ENCODE measurements at places on chromosomes 13 and 19.
A peak's percentile ranks its signal among the peaks of the same experiment; 100 is the strongest.

DNA sequence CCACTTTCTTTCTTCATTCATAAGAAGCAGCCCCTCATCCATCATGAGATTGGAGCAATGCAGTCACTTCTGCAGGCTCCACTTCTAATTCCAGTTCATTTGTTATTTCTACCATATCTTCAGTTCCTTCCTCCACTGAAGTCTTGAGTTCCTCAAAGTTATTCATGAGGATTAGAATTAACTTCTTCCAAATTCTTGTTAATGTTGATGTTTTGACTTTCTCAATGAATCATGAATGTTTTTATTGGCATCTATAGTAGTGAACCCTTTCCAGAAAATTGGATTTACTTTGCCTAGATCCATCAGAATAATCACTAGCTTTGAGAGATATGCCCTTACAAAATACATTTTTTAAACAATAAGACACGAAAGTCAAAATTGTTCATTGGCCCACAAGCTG lies 2567.7 kb upstream of the PCDH20 start:
- DNase-seq: no peak

DNA sequence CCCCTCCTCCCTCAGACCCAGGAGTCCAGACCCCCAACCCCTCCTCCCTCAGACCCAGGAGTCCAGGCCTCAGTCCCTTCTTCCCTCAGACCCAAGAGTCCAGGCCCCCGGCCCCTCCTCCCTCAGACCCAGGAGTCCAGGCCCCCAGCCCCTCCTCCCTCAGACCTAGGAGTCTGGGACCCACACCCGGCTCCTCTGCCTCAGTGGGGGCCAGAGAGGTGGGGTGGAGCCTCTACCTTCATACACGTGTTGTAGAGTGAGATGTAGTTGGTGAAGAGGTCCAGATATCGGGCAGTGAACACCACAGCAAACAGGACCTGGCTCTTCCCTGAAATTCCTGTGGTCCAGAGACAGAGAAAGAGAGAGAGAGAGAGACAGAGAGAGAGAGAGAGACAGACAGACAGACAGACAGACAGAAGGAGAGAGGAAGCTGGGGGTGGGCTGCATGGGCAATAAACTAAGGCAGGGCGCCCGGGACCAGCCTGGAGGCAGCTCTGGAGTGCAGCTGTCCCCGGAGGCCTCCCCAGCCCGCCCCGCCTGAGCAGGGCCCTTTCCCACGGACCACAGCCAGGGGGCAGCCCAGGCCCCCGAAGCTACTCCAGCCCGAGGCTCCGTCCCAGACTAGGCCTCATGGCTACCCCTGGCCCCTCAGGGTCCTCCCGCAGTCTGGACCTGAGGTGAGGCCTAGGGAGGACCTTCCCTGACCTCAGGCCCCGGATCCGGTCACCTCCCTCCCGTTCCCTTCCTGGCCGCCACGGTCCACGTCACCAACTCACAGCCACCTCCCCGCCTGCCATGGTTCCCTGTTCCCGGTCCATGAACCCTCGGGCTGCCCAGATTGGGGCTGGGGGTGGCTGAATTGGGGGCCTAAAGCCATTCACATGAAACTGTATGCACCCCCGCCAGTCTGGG lies 907 bp downstream of the KDELR1 start:
- peak; percentile 74 for DNase-seq

GRCh38 chr13:33616130-33616529 lies 201.8 kb upstream of the RFC3 start:
- DNase-seq: no peak

- DNase-seq: no peak
Observed at GRCh38 chr19:46901701-46902401, 41.1 kb downstream of the ARHGAP35 start.

DNA sequence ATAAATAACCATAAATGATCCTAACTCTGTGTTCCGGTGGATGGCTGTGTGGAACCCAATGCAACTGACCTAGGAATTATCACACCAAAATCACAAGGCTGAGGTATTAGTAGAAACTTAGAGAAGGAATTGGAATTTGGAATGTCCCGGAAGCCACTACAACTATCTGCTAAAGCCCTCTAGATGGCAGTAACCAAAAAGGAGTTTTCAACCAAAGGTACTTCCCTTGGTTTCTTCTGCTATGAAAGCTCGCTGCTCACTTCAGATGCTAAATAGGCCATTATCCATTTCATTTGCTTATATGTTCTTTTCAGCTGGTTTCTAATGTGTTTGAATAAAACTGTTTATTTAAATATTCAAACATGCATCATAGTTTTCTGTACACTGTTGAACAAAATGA lies 1589.1 kb upstream of the SPRY2 start:
- no peak for DNase-seq

GRCh38 chr13:108609353-108609752 lies 20.1 kb upstream of the MYO16 start:
- no peak for DNase-seq

DNA sequence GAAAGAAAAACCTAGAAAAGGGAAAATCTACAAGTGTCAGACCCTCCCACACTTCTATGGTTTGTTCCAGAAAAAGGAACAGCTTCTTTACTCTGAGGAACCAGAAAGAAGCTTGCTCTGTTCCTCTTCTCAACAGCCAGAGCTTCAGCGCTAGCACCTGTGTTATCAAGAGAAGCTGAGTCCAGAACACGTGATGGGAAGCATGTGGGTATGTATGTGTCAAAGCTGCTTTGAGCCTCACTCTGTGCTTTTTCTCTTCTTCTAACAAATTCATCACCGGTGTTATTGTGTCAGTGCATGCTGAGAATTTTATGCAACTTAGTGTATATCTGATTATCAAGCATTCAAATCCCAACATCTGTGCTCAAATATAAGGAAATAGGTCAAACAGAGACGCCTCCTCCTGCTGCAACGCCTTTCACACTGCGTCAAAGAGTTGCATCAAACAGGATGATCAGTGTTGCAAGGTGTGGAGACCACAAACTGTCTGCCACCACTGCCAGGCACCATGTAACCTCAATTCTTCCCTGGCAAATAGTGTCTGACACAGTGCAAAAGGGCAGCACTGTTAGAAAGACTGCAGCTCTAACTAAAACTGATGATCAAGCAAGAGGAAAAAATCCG lies 83.9 kb downstream of the LRRC63 start:
- DNase-seq: peak; percentile 14

DNA sequence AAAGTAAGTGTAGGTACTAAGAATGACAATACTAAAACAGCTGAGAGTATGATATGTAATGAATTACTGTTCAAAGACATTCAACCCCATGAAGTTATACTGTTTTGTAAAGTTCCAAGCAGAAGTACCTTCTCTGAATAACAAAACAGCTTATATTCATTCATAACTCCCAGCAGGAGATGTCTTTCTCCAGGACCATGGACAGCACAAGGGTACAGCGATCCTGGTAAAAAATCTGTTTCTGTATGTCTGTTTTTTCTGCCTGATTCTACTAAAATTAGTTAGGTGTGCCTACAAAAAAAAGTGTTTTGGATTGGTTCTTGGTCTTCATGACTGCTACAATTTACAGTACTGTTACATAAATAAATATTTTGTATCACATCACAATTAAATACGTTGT lies 172.5 kb upstream of the SLITRK5 start:
- DNase-seq: no peak

GRCh38 chr19:47479701-47480503 lies 4.1 kb downstream of the KPTN start:
- DNase-seq: no peak

- DNase-seq: no peak
Observed at GRCh38 chr19:290372-291005, 714 bp downstream of the PLPP2 start.

DNA sequence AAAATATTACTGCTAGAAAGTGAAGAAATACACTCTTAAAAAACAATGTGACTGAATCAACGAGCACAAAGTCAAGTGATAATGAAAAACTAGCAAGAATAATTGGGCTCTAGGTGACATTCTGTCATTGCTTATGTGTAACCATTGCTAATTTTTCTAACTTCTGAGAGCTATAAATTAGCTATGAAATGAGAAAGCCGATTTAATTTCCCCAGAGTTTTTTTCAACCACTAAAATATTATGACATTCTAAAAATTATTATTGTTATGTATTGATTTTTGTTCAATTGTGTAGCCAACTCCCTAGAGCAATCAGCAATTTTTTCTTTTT lies 458.6 kb upstream of the ATXN8OS start:
- no peak for DNase-seq

DNA sequence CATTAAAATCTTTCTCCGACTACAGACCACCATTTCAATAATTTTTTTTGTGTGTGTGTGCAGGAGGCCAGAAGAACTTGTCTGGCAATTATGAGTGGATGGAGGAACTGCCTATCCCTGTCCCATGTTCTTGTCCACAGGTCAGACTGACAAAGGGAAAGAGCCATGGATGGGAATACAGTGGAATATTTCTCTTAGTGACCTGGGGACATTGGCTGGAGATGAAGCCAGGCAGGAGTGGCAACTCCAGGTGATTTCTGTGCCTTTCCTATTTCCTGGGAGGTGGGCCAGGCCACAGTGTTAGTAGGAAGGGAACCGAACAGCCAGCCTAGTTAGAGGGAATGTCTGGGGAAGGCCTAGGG lies 3.7 kb downstream of the PSG9 start:
- DNase-seq: no peak

DNA sequence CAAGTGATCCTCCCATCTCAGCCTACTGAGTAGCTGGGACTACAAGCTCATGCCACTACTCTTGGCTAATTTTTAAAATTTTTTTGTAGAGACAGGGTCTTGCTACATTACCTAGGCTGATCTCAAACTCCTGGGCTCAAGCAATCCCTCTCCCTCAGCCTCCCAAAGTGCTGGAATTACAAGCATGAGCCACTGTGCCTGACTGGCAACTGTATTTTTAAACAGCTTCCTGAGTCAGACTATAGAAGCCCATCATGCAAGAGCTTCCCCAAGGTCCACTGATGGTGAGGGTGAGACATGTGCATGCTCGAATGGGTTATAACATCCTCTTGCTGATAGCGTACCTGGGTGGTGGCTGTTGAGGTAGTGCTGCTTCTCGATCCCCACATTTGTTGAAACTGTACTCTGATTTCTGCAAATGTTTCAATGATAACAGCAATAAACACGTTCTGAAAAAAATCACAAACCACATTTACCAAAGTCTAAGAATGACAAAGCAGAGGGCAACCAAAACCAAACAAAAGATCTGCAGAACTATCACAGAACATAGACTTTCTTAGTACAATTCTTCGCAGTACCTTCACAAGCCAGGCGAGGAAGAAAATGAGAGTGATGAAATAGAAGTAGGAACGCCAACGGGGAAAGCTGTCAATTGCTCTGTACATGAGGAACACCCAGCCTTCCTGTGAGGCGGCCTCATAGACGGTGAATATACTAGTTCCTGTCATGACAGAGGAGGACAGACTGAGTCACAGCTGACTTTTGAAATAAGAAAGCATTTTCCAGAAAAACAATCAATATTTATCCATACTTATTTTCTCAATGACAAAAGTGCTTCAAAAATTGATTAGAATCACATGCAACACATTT lies 124.4 kb downstream of the NALCN start:
- no peak for DNase-seq

DNA sequence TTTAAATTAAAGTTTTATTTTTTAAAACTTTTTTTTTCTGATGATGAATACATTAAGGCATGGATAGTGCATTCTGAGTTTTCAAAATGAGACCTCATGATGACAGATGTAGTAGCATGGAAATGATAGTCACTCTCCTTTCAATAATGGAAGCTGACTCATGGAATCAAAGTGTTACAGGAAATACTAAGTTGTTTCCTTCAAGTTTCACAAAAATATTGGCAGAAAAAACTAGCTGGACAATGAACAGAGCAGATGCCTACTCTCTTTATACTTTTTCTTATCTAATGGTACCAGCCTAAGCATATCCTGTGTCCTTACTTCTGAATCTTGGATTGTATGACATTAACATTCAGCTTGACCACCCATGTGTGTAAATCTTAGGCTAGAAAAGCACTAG lies 1337.3 kb downstream of the PCDH9 start:
- no peak for DNase-seq

GRCh38 chr19:19613506-19613905 lies 5.0 kb downstream of the PBX4 start:
- DNase-seq: no peak

DNA sequence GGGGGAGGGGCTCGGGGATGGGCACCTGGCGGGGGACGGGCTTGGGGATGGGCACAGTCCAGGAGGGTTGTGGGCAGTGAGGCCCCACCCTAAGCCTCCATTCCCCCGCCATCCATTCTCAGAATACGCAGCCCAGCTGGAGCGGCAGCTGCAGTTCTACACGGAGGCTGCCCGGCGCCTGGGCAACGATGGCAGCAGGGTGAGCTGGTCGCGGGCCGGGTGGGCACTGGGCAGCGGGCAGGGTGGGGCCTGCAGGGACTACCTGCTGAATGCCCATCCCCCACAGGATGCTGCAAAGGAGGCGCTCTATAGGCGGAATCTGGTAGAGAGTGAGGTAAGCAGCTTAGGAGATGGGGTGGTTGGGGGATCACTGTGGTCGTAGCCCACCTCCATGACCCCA lies 8.3 kb downstream of the PODNL1 start:
- DNase-seq: no peak

- DNase-seq: no peak
Observed at GRCh38 chr19:39085392-39085791, 1.2 kb downstream of the ACP7 start.

DNA sequence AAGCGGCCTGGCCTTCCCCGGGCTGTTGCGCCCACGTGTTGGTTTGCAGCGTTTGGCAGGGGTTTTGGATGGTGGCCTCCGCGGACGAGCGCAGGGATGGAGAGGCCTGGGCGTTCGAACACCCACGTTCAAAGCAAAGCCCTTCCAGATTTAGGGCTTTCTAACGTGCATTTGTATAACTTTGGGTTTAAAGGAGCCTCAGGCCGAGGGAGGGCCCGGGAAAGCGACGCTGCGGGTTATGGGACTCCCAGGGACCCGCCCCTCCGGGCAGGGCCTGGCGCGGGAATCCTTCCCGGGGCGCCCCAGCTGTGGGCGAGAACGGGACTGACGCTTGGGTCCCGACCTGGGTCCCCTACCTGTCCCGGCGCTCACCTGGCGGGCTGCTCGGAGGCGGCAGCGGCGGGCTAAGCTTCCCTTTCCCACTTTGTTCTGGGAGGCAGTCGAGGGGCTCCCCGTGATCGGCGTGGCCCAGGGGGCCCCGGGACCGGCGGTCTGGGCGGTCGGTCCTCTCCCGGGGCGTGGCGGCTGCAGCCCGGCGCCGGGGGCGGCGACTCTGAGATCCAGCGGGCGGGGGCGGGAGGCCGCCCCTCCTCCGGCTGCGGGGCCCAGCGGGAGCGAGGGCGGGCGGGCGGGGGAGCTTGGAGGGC lies at the start of gene FBXO17:
TSS of gene FBXO17 (minus strand) at position 529 of the 647 bp plus-strand sequence. CDS start 25,423 bp downstream, outside the sequence.
- DNase-seq: no peak

DNA sequence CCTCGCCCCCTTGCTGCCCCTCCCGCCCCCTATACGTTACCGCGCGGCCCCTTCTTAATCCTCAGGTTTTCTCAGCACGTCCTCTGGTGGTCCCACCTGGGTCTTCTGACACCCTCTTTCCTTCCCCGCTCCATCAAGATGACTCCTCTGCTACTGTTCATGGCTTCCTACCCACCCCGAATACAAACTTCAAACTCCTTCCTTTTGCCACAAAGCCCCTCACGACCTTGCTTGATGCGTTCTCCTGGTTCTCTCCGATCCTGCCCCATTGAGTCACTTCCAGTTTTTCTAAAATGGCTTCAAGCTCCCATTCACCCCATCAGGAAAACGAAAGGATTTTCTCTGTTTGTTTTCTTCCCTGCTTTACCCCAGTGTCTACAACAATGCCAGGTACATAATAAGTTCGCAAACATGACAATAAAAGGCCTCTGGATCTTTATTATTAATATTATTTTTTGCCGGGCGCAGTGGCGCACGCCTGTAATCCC lies 734 bp upstream of the SERTAD3 start:
- no peak for DNase-seq

- peak; percentile 70 for DNase-seq
Observed at GRCh38 chr19:49677231-49677900, at the start of gene PRMT1. PRMT1 (plus strand) TSS chr19:49677271; CDS start chr19:49677281, 10 bp downstream.
